Glutamatergic neuron (in vitro differentiated cells): ENCODE measurements at places on chromosomes 6 and 20. TPM values are rescaled to one million over a fixed set of nuclear protein-coding genes. Genes with fewer than 3 reads are reported as not detected.

- DNase-seq = no peak
Observed at GRCh38 chr6:81625216-81625615, 127.3 kb downstream of the TENT5A start.

PSORS1C2 gene
- 0.49 TPM for total RNA-seq

- DNase-seq = no peak
Observed at GRCh38 chr6:46357591-46357990, 133.7 kb downstream of the RCAN2 start.

- no peak for DNase-seq
Observed at GRCh38 chr20:45970646-45971424, 1.2 kb downstream of the ZNF335 start.

DNA sequence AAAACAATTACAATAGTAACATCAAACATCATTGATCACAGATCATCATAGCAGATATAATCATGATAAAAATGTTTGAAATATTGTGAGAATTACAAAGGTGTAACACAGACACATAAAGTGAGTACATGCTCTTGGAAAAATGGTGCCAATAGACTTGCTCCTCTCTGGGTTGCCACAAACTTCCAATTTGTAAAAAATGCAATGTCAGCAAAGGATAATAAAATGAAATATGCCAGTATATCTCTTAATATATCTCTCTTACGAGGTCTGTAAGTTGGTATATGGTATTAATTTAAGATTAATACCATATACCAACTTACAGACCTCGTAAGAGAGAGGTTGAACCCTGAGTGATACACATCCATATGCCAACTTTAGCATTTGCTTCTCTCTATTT lies 13.4 kb upstream of the CST3 start:
- no peak for DNase-seq

DNA sequence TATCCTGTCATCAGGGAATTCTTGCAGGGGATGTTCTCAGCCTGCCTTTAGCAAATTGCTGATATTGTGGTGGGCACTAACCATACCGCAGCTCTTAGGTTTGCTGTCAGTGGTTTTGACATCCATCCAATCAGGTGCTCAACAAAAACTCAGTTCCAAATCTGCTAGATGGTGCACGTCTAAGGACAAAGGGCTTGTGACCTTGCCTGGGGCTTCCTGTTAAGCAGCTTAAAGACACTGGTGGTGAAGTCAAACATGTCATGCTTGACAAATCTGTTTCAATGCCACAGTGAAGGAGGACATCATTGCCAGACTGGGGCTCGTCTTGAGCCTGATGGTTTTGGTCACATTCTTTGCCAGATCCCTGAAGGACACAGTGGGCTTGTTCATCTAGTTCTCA lies 179.8 kb upstream of the NOX3 start:
- no peak for DNase-seq

BEND6 gene
- total RNA-seq = 1.2 TPM

GRCh38 chr6:88698661-88699060 lies 264.8 kb downstream of the RNGTT start:
- no peak for DNase-seq

DNA sequence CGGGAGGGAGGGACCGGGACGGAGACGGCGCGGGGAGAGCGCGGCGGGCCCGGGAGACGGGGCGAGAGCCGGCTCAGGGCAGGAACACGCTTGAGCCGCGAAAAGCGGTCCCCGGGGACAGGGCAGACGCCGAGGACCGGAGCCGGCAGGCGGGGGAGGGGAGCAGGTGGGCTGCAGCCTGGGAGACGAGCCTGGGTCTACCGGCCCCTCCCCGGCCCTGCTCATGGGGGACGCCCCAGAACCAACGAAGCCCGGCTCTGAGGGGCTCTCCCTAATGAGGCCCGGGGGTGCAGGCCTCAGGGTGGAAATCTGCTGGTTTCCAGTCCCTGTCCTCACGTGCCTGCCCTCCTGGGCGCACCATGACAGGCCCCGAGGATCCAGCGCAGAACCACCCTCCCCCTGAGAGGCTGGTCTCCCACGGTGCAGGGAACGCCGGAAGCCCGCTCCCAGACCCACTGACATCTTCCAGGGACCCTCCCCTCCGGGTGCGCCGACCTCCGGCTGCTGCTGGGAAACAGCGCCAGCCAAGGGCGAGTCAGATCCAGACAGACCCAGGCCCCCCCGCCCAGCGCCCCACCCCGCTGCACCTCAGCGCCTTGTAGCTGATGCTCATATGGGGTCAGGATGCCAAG lies 571 bp upstream of the EEF1A2 start:
- DNase-seq = peak; percentile 78

DNA sequence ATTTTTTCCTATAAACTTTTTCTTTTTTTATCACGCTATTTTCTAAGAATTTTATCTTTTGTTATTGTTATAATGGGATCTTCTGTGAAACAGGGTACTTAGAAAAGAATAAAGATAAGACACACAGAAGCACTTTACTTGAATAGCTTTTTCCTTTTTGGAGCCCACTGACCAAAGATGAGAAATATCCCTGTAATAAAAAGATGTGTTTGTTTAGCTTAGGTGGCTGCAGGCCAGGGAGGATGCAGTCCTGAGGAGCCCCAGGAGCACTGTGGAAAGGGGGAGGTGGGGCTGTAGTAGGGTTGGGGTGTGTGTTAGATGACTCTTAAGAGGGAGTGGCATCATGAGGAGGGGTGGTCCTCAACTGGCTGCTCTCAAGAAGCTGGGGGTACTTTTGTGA lies 128.6 kb downstream of the ARID1B start:
- DNase-seq = no peak

CST1 gene
- total RNA-seq = not detected

DNA sequence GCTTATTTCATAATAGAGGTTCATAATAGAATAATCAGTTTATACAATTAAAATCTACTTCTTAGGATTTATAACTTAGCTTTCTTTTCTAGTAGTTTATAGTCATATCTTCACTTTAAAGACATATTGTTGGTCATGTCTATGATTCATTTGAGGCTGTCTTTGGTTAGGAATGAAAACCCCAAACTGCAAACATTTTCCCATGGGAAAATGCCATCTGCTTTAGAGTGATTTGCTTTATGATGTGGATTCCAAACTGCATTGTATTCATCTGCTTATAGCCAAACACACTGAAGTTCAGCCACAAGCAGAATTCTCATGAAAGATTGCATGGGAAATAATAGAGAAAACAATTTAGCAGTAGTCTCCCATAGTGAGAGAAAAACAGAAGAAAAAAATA lies 128.0 kb downstream of the RFPL4B start:
- no peak for DNase-seq

- no peak for DNase-seq
Observed at GRCh38 chr20:20173254-20173653, 120.9 kb downstream of the CFAP61 start.

DNA sequence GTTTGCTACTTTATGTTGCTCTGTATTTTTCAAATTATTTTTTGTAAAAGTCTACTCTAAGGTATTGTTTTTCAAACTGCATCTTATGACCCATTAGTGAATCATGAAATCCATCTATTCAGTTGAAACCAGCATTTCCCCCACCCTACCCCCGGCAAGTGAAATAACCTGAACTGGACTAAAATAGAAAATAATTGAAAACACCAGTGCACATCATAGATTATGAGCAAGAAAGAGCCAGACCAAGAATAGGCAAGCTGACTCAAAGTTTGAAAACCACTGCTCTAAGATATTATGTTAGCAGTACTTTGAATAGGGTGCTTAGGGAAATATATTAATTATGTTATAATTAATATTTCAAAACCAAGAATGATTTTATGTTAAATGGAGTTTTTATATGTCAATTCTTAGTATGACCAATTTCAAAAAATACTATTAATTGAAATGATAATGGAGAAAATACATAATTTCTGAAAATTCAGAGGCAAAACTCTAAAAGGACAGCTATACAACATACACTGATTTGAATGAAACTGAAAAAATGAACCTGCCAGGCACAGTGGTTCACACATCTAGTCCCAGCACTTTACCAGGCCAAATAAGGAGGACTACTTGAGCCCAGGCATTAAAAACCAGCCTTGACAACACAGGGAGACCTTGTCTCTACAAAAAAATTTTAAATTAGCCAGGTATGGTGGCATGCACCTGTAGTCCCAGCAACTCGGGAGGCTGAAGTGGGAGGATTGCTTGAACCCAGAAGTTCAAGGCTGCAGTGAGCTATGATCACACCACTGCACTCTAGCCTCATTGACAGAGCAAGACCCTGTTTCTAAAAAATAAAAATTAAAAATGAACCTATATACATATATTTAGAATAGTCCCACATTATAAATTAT lies 112.0 kb downstream of the CDK19 start:
- no peak for DNase-seq
